GOT3 (cell line): ENCODE measurements at places on chromosomes 5 and 9.

- no peak for DNase-seq
Observed at GRCh38 chr5:149765932-149766331, 35.8 kb downstream of the PPARGC1B start.

GRCh38 chr9:107650321-107650720 is 160.8 kb upstream of the KLF4 start:
- DNase-seq = no peak

DNA sequence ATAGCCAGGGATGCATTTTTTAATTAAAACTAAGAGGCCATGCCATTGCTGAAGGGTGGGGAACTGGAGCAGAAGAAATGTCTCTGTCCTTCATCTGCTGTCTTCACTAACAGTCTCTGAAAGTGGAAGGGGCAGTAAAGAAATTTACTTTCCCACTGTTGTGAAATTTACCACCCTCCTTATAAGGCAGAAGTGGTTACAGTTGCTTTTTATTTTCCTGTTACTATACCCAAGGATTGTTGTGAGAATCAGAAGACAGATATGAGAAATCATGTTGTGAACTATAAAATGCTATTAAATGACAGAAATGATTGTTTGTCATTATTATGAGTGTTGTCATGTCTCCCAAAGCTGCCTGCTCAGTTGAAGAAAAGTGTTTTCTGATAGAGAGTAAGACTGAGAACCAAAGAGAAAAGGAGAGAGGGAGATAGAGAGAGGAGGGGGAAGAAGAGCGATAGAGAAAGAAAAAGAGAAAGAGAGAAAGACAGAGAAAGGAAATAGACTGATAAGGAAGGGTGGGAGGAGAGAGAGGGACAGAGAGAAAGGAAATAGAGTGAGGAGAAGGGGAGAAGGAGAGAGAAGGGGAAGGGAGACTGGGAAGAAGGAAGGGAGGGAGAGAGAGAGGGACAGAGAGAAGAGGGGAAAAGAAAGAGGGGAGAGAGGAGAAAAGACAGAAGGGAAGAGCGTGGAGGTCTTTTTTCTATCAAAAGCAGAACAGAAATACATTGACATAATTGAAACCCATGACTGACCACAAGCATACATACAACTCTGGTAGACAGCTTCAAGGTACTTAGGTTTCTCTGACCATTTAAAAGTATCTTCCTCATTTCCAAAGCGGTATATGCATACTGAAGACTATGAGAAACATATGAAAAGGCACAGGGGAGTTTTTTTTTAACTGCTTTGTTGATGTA is 22.5 kb downstream of the SEC61B start:
- no peak for DNase-seq

DNA sequence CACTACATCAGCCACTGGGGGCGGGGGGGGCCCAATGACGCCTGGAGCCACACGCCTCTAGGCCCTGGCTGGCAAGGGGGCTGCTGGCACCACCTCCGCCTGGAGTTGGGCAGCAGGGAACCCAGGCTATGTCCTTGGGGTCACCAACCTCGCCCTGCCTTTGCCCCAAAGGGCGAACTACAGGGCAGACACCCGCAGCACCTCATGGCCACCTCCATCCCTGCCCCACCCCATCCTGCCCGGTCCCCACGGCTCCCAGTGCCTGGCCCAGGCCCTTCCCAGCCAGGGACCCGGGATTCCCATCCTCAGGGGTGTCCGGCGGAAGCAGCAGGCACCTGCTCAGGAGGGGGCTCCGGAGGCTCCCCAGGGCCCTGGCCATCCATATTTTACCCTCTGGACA is 37.0 kb downstream of the NACC2 start:
- DNase-seq = no peak

GRCh38 chr5:118825226-118825625 is 163.1 kb downstream of the DTWD2 start:
- DNase-seq = no peak

- DNase-seq = no peak
Observed at GRCh38 chr9:72554221-72554641, 32.8 kb downstream of the TMC1 start.

- DNase-seq = no peak
Observed at GRCh38 chr5:58064801-58065200, 395.1 kb downstream of the PLK2 start.

DNA sequence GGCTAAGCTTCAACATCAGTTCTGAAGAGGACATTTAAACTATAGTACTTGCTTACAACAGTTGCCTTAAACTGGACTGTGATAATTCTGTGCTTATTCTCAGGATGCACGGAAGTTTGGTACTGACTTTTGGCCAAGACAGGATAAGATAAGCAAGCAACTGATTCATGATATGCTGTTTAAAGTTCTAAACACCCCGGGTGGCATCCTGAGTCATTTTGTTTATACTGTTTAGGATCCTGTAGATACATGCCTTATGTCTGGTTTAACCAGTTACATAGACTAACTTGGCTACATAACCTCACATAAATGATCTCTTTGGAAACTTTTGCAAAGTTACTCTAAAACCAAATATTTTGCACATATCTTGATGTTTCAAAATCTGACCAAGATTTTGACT is 95.9 kb downstream of the CDH9 start:
- no peak for DNase-seq

- no peak for DNase-seq
Observed at GRCh38 chr5:145943674-145944121, 7.3 kb downstream of the SH3RF2 start.

- no peak for DNase-seq
Observed at GRCh38 chr5:132481596-132482211, 8.9 kb downstream of the IRF1 start.

DNA sequence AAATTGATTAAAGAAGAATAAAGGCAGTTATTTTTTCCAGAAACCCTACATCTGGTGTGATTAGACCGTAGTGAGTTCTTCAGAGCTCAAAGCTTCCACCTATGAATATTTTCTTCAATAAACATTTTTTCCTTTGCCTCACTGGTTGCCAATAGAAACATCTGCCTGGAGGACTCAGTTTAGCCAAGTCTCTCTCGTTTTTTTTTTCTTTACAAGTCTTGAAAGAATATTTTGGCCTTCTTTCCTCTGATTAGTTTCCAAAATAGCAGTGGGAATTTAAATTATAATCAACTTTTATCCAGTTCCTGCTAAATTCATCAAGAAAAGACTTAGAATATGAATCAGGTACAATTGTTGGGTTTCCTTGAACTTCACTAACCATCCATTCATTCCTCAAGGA is 897.5 kb downstream of the TLE1 start:
- DNase-seq = no peak

DNA sequence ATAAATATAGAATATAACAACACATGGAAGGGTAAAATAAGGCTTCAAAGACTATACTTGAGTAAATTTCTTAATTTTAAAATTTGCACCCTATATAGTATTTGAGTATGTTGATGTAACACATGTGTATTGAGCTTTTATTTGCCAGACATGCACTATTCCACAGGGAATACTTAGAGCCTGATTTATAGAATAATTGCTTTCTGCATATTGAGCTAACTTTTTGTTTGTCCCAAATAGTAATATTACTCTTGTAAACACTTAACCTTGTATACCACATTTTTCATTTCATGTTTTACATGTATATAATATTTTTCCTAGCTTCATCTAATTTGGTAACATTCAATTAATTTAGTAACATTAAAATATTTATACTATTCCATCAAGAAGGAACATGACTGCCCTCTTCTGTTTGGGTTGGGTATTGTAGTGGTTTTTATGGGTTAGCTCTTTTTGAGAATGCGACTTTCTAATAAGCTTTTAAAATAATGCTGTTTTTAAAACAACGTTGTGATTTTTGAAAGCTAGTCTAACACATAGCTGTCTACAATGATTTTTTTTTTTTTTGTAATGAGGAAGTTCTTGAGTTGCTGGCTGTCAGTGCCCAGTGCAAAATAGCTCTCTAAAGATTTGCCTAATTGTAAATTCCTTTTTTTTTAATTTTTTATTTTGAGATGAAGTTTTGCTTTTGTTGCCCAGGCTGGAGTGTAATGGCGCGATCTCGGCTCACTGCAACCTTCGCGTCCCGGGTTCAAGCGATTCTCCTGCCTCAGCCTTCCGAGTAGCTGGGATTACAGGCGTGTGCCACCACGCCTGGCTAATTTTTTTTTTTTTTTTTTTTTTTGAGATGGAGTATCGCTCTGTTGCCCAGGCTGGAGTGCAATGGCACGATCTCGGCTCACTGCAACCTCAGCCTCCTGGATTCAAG is 4.8 kb downstream of the SUB1 start:
- DNase-seq = no peak

DNA sequence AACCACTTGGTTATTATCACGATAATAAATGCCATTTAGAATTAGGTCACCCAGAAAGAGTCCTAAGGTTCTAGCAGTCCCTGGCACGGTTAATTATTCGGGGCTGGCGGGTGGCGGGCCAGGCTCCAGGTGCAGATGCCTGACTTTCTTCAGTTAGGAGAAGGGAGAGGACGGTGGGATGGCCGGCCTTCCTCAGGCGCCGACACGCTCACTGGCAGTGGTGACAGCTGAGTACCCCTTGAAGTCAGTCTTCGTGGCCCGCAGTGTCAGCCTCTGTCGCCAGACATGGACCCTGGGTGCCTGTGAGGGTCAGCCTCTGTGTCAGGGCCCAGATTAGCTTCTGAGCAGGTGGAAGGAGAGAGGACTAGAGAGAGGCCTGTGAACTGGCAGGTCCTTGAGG is 21.1 kb upstream of the EXOC3 start:
- no peak for DNase-seq

DNA sequence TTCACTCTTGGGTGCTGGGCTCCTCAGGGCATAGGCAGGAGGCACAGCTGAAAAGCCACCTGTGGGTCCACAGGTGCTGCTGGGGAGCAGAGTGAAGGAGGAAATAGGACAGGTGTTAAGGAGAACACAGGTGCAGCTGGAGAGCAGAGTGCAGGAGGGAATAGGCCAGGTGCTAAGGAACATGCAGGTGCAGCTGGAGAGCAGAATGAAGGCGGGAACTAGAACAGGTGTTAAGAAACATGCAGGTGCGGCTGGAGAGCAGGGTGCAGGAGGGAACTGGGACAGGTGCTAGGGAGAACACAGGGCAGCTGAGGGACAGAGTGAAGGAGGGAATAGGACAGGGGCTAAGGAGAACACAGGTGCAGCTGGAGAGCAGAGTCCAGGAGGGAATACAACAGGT is 43.8 kb upstream of the PLEKHG4B start:
- DNase-seq = no peak

- no peak for DNase-seq
Observed at GRCh38 chr5:51188001-51188591, 195.2 kb upstream of the ISL1 start.

GRCh38 chr5:87732875-87733768 is 320.4 kb upstream of the CCNH start:
- no peak for DNase-seq
